IPS DF 19.7 (cell line): ENCODE measurements at places on chromosomes 2 and 18.

DNA sequence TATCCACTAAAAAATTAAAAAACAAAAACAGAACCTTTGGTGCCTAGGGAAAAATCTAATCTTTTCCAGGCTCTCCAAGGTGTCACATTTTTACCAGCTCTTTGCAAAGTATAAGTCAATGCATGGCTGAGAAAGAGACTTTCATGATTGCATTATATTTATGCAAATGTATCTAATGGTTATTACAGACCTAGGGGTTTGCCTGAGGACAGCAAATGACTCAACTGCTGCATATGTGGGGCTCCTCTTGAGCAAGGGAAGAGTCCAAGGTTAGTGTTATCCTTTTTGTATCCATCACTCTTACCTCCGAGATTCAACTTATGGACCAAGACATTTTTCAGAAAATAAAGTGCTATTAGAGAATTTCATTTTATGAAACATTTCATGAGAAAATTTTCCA, 33.9 kb upstream of the RMP24 start:
- DNase-seq: no peak

GRCh38 chr18:48982266-48982665, 31.5 kb upstream of the SMAD7 start:
- no peak for DNase-seq

DNA sequence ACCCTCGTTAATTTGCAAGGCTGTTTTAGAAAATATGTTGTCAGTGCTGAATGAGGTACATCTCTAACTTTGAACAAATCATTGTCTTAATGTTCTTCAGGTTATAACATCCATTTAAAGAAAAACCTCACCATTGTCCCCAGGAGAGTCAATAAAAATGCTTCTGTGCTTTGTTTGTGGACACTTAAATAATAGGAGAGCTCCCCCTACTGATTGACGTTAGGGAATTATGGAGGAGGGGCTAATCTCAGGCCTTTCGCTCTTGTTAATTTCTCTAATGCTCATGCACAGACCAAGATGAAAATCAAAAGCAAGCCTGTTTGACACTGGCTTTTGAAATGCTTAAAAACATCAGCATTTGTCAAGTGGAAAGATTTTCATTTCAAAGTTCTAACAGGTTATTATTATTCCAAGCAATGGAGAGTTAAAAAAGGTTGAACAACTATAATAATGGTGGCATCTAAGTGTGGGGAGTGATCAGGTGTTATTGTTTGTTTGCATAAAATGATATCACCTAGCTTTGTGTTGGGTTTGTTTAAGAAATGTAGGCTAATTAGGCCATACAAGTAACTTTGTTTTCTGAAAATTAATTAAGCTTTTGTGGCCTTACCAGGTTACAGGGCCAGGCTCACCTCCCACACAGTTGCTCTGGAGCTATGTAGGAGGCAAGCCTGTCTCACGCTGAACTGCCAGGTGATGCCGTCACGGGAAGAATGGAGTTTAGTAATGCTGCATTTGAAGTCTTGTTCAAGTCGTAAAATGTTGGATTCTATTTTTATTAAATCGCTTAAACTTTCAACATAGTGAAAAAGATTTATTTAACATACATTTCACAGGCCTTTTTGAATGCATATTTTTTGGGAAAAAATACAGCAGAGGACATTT, 51.7 kb upstream of the SMIM21 start:
- no peak for DNase-seq

- no peak for DNase-seq
These were observed 192.2 kb upstream of the LRRTM1 start for GRCh38 chr2:80496775-80497174.

- DNase-seq: no peak
These were observed 1.5 kb downstream of the ZNF532 start for GRCh38 chr18:58866066-58866772.

- no peak for DNase-seq
These were observed 66.5 kb upstream of the SKOR2 start for GRCh38 chr18:47317824-47318508.

DNA sequence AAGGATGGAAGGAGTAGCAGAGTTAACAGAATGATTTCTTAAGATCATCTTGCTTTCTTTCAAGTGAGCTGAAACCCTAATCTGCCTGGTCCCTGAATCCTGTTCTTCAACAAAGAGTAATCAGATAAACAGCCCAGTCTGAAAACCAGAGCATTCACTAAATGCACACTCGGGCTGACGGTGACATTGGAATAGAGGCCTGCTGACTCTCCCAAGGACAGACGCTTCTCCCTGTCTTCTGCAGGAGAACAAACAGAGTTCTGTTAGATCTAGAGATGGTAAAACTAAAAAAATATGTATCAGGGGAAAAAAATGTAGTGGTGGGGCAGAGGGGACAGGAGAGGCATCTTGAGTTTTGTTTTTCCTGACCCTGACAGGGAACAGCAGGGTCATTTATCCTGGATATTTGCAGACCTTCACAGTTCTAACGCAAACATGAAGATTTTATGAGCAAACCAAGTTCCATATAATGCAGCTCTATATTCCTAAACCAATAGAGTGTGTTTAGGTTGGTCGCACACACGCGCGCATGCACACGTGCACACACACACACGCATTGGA, 7.3 kb downstream of the MATN3 start:
- no peak for DNase-seq

DNA sequence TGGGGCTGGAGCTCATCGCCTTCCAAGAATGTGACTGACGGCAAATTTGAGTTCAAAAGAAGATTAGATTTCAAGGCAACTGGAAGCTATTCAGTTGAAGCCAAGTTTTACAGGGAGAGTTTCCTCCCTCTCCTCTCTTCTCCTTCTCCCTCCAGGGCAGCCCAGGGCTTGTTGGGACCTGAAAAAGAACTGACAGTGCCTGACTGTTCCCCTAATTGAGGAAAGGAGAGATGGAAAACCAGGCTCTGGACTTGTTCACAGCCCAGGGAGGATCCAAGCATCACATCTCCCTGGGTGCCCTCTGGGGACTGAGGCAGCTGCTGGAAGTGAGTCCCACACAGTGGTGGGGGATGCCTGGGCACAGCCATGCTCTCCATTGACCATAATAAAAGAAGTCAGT, 88.1 kb downstream of the THNSL2 start:
- DNase-seq: no peak

DNA sequence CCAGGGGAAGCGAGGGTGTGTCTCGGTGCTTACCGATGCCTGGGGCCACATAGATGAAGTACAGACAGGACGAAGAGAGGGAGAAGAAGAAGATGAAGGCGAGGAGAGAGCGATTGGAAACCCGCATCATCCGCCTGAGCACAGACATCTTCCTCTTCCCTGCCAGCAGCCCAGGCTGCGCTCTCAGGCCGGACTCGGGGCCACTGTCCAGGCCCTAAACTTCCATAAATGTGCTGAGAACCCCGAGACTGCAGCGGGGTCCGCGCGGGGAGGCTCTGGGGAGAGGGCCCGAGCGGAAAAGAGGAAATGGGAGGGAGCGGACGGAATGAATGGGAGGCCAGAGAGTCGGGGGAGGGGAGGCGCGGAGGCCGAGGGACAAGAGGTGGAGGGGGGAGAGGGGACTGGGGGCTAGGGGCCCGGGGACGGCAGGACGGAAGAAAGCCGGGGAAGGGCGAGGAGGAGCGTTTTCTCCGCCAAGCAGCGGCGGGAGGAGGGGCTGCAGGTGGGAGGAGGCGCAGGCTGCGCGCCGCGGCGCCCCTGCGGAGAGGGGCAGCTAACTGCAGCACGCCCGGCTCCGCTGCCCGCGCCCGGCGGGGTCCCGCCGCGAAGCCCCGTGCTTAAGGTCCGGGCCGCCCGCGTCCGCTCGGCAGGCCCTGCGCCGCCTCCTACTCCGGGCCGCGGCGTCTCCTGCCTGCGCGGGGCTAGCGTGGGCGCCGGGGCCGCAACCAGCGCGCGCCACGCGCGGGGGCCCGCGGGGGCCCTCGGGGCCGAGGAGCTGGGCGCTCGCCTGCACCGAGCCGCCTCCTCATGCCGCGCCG, at the start of gene B4GALT6:
Gene B4GALT6 (minus strand): TSS at position 303 of the 818 bp plus-strand sequence. CDS start 155 bp downstream, at position 148.
- no peak for DNase-seq

DNA sequence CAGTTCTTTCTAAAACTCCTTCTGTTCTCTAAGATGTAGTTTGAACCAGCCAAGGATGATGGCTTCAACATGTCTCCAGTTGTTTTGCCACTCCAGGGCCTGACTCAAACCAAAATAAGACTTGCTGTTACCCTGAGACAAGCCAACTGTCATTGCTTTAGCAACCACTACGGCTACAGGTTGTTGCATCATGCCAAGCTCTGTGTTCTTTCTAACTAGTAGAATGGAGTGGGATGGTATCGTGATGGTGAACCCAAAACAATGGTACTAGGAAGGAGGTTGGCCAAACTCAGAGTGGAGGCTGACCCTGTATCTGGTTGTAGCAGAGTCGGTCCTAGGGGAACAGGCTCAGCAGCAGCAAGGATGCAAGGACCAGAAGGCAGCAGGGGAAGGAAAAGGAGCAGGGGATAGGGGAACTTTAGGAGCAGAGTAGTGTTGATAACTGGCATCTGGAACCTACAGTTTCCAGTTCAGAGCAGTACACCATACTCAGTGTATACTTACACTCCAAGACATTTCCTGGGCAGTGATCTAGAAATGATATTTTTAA, 51.6 kb downstream of the PDK1 start:
- DNase-seq: no peak

DNA sequence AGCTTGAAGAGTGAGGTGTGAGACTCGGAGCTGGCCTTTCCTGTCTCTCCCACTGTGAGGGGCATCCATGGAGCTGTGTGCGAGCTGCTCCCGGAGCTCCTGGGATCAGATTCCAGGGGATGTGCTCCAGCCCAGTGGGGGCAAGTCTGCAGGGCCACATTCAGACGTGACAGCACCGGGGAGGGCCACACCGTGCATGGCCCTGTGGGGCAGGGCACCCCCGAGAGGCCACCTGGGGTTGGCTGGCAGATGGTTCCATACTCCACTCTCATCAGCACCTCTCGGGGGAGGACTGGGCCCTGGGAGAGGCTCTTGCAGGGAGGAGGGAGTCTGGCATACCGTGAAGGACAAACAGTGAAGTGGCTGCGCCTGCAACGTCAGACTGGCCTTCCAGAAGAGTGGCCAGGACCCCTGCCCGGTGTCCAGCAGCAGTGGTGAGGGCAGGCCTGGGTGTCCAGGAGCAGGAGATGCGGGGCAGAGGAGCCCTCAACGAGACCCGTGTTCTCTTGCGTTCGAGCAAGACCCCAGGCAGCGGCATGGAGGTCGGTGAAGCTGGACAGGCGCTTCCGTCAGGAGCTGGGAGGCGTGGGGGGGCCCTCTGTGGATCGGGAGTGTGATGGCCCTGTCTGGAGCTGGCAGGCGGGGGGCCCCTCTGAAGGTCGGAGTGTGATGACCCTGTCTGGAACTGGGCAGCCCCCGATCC, 84.3 kb downstream of the ASB1 start:
- no peak for DNase-seq

DNA sequence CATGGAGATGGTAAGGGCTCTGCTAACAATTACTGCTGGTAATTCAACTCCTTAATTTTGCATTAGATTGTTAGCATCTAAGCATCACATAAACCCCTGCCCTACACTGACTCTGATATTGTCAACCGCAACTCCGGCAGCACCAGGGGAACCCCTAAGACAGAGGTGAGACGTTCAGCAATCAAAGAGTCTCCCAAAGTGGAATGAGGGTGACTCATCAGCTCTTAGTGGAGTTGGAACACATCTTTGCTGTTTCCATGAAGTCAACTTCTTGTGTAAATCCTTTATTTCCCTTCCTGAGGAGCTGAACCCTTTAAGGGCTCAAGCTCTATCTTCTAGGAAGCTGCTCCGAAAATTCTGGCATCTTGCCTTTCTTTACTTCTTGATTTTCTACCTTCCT, 52.1 kb downstream of the ABCG8 start:
- no peak for DNase-seq

DNA sequence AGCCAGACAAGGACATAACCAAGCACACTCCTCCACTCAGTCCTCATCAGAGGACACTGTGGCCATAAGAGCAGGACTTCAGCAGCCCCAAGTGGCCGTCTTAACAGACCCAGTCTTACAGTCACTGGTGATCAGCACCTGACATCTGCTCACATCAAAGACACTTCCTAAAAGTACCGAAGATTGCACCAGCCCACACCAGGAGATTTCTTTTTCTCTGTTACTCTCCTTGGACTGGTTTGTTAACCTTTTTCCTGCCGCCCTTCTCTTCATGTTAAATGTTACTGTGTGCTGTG, 44.1 kb downstream of the MRPS5 start:
- DNase-seq: no peak

DNA sequence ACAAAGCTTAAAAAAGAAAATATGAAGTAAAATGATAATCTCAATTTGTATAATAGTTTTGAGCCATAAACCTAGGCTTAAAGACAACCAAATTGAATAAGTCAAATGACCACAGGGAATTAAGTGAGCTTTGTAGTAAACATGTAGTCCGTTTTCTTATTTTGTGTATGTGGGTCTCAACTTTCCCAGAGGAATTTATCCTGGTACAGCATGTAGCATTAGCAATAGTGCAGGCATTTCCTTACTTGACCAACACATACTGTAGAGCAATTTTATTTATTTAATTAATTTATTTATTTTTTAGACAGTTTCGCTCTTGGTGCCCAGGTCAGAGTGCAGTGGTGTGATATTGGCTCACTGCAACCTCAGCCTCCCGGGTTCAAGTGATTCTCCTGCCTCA, 37.5 kb upstream of the MTCL1 start:
- no peak for DNase-seq

DNA sequence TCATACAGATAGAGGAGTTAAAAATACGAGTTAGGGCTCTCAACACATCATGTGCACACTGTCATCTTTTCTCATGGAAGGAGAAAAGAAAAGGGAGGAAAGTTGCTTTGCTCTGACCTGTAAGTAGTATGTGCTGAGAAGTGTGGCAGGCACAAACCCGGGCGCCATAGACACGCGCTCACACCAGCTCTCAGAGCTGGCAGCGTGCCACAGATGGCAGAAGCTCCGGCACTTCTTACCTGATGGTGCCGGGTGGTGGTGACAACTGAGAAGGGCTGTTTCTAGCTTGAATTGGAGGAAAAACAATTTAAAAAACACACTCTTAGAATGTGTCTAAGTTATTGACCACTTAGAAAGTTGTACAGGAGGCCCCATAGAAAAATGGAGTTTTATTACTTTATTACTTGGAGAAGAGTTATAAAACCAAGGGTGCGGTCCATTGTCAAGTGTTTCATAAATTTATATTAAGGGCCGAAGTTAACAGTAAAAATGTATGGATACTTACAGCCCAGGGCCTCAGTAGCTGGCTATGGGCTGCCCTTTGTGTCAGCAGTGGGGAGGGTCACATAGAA, 92.2 kb downstream of the DPP4 start:
- DNase-seq: no peak

GRCh38 chr18:33495278-33495677, 54.8 kb upstream of the CCDC178 start:
- DNase-seq: peak; percentile 30

DNA sequence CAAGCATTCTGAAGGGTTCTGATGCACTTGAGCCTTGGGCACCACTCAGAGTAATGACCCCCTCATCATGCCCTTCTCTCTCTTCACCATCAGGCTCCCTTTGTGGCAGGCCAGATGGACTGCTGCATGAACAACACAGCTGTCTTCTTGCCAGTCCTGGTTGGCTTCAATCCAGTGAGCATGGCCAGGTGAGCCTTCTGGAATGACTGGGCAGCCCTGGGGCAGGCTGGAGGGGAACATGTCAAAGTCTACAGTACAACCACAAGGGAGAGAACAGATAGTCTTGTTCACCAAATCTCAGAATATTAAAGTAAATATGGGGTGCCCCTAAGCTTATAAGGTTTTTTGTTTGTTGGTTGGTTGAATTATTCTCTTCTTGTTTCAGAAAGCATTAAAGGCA, 4.4 kb downstream of the GCKR start:
- no peak for DNase-seq

GRCh38 chr2:79887747-79888374, 375.0 kb downstream of the CTNNA2 start:
- no peak for DNase-seq

GRCh38 chr2:157489983-157490382, 46.1 kb upstream of the CYTIP start:
- DNase-seq: no peak

- no peak for DNase-seq
These were observed 12.1 kb downstream of the PSD4 start for GRCh38 chr2:113185664-113186432.
